ENCODE measurements at places on chromosomes 12 and 14. TPM values are rescaled to one million over a fixed set of nuclear protein-coding genes. Genes with fewer than 3 reads are reported as not detected.

PDZRN4 gene
- total RNA-seq, result not detected

MYO1H gene
- not detected for total RNA-seq

DNA sequence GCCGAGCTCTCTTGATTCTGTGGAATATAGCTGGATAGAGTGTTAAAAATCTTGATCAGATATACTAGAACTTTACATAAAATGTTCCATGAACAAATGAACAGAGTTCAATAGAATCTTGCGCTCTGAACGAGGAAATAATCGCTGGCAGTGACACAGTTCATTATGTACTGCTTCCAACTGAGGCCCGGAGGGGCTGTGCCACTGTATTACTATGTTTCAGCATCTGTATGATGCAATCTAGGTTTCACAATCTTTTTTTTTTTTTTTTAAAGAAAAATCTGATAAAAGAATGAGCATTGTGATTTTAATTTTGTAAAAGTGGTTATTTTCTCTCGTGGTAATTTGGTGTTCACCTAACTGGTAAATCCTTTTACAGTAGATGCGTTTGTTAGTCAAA is 77.2 kb downstream of the FERMT2 start:
- DNase-seq, result no peak

GRCh38 chr12:42608196-42608825 is 18.8 kb upstream of the PRICKLE1 start:
- no peak for DNase-seq

- DNase-seq, result no peak
These were observed 136.4 kb upstream of the LGR5 start for GRCh38 chr12:71303199-71303598.

STON2 gene
- total RNA-seq, result 6.2 TPM

DNA sequence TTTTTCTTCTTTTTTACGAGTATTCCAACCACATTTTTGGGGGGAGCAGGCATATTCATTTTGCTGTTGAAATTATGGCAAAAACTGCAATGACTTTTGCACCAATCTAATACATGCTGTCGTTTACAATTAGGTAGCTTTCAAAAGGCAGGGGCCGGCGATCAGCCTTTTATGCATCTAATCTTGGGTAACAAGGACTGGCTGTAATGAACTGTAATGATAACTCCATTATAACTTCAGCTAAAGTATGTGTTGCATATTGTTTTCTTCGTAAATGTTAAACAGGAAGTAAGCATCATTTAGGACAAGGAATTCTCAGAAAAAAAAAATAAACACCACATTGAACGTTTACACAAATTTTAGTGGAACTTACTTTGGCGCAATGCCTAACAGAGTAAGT is 30.3 kb upstream of the KLRF1 start:
- no peak for DNase-seq

- no peak for DNase-seq
These were observed 100.6 kb downstream of the DACT1 start for GRCh38 chr14:58738189-58738836.

GRCh38 chr12:4134448-4135263 is 138.9 kb upstream of the CCND2 start:
- DNase-seq, result no peak

Data from PC-9 (cell line).